ENCODE measurements at places on chromosomes 1 and 21. TPM values are rescaled to one million over a fixed set of nuclear protein-coding genes. Genes with fewer than 3 reads are reported as not detected.

RAP1GAP gene
- 13.4 TPM for total RNA-seq

INKA2 gene
- total RNA-seq = 4.0 TPM

ARTN gene
- 36.4 TPM for total RNA-seq

NID1 gene
- total RNA-seq = 0.32 TPM

TPR gene
- 131 TPM for total RNA-seq

PLEKHN1 gene
- 11.6 TPM for total RNA-seq

TMPRSS3 gene
- total RNA-seq = not detected

GRIK1 gene
- not detected for total RNA-seq

PLK3 gene
- 56.1 TPM for total RNA-seq

AADACL3 gene
- total RNA-seq = not detected

PRAMEF18 gene
- not detected for total RNA-seq

SAMSN1 gene
- 0.57 TPM for total RNA-seq

All from HCT116 (cell line).